ENCODE measurements at places on chromosomes 7 and 10. TPM values are rescaled to one million over a fixed set of nuclear protein-coding genes. Genes with fewer than 3 reads are reported as not detected.

VSTM4 gene
- 0.09 TPM for total RNA-seq

DOCK1 gene
- total RNA-seq = 0.43 TPM

ANXA8L1 gene
- total RNA-seq = not detected

CLCN1 gene
- total RNA-seq = not detected

GSAP gene
- 40.0 TPM for total RNA-seq

DPYSL4 gene
- total RNA-seq = 3.2 TPM

MALRD1 gene
- total RNA-seq = not detected

DNA sequence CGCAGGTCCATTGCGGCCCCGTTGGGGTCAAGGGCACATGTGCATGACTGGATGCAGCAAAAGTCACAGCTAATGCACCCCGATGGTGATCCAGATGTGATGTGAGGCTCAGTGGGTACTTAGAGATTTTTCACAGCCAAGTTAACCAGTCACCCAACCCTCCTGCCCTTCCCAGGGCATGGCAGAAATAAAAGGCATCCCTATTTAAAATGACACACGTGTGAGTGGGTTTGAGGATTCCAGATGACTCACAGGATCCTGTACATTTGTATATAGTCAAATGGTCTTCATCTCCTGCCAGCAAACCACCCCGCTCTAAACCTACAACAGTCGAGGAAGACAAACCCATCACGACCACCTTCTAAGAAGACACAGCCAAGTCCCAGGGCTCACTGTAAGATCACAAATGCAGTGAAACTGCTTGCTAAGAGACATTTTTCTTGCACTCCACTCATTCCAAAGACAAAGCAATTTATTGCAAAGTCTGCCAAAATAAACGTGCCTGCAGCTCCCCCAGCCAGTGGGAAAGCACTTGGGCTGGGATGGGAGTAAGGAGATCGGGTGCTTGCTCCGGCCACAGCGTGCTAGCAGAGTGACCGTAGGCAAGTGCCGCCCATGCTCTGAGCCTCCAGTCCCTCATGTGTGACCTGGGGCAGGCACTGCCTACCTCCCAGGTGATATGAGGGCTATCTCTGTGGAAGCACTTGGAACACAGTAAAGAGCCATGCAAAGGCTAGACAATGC, 86.6 kb upstream of the MACROH2A2 start:
- H3K36me3 ChIP-seq = no peaks in the 10 kb centered on the region
- H3K4me1 ChIP-seq = no peaks in the 10 kb centered on the region
- no peak overlapping the region for H3K4me3 ChIP-seq
- no peak overlapping the region for H3K27ac ChIP-seq
- H3K27me3 ChIP-seq = no peaks in the 10 kb centered on the region

DNA sequence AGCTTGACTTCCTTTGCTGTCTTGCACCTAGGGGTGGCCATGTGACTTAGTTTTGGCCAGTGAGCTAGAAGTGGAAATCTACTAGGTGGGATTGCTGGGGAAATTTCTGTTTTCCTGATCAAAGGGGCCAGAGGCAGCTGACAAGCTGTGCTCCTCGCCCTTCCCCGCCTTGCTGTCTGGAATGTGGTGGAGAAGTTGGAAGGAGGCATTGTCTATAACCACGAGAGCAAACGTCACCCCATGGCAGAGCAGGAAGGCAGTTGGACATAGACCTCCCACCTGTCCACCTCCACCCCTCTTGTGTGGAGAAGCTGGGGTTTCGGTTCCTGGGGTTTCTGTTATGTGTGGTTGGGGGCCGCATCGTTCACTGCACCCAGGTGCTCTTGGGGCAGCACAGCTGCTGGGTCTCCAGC, 7.3 kb downstream of the SFRP5 start:
- DNase-seq = no peak
- H3K4me1 ChIP-seq = no peaks in the 10 kb centered on the region
- peaks cover 18% of the 10 kb centered on the region for H3K36me3 ChIP-seq
- no peaks in the 10 kb centered on the region for H3K27me3 ChIP-seq
- no peak overlapping the region for H3K27ac ChIP-seq
- no peak overlapping the region for H3K4me3 ChIP-seq

DNA sequence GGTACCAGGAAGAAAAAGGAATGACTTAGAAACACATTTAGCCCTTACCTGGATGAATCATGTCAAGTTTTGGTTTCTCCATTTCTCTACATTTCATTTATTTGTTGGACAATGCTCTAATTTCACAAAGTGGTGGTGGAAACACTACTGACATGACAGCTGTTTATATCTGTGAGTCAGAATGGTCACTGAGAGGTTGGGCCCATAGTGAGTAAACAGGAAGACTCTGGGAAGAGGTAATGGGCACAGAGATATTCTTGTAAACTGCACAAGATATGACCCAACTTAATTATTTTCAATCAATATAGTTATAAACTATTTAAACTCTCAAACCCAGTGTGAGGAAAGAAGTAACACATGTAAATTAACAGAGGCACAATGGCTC, 176.3 kb upstream of the MEOX2 start:
- no peaks in the 10 kb centered on the region for H3K36me3 ChIP-seq
- no peaks in the 10 kb centered on the region for H3K27me3 ChIP-seq
- DNase-seq = no peak
- H3K27ac ChIP-seq = no peak overlapping the region

DNA sequence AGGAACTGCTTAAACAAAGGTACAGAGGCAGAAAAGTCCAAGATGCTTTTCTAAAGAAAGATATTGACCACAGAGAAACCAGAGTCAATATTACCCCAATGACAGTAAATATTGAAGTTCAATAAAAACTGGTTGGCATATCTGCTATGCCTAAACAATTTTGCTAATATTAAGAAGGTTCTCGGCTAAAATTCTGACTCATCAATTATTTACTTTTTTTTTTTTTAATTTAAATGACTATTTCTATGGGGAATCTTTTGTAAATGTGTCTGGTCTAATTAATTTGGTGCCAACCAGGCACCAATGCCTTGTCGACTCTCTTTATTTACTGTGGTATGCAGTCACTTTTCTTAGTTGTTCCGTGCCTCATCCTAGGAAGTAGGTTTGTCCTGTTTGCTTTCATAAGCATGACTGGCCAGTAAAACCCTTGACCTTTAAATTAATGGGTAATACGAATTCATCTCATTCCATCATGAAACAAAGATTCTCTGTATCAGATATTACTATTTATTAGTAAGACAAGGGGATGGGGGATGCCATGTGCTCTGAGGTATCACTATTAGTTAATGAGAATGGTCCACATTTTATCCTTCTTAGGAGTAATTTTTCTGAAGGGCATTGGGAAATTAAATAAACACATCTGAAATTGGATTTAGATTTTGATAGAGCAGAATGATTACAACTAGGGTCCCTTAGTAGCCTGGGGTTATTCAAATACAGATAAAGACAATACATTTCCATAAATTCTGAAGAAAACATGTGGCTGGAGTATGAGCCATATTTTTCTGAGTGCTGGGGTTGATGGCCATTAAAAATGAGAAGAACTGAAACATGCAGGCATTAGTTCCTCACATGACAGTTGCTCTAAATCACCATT, 154.4 kb downstream of the VTI1A start:
- H3K36me3 ChIP-seq = peaks cover 6% of the 10 kb centered on the region
- no peak for DNase-seq
- H3K27me3 ChIP-seq = no peaks in the 10 kb centered on the region
- no peak overlapping the region for H3K4me3 ChIP-seq

DNA sequence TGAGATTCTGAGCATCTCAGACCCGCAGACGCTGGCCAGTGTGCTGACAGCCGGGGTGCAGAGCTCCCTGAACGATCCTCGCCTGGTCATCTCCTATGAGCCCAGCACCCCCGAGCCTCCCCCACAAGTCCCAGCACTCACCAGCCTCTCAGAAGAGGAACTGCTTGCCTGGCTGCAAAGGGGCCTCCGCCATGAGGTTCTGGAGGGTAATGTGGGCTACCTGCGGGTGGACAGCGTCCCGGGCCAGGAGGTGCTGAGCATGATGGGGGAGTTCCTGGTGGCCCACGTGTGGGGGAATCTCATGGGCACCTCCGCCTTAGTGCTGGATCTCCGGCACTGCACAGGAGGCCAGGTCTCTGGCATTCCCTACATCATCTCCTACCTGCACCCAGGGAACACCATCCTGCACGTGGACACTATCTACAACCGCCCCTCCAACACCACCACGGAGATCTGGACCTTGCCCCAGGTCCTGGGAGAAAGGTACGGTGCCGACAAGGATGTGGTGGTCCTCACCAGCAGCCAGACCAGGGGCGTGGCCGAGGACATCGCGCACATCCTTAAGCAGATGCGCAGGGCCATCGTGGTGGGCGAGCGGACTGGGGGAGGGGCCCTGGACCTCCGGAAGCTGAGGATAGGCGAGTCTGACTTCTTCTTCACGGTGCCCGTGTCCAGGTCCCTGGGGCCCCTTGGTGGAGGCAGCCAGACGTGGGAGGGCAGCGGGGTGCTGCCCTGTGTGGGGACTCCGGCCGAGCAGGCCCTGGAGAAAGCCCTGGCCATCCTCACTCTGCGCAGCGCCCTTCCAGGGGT, 703 bp downstream of the RBP3 start:
- DNase-seq = no peak
- H3K4me3 ChIP-seq = no peak overlapping the region
- H3K27ac ChIP-seq = no peak overlapping the region
- H3K4me1 ChIP-seq = no peaks in the 10 kb centered on the region

DNA sequence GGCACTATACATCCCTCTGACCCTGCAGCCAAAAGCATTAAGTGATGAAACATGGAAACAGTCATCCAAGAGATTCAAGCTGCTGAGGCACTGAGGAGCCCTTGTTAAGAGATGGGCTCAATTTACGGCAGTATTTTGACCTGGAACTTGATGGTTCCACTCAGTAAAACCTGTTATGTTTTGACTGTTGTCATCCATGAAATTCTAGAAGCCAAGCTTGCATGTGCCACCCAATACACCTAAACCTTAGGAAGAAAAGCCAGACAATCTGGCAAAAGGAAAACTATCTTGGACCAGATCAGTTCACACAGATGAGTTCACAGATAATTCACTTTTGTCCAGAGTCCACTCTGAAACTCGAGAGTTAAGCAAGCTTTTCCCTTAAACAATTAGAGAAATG, 53.2 kb downstream of the ICA1 start:
- H3K36me3 ChIP-seq = no peaks in the 10 kb centered on the region
- H3K27ac ChIP-seq = no peak overlapping the region
- no peak for DNase-seq
- no peak overlapping the region for H3K4me3 ChIP-seq
- H3K4me1 ChIP-seq = no peaks in the 10 kb centered on the region

DNA sequence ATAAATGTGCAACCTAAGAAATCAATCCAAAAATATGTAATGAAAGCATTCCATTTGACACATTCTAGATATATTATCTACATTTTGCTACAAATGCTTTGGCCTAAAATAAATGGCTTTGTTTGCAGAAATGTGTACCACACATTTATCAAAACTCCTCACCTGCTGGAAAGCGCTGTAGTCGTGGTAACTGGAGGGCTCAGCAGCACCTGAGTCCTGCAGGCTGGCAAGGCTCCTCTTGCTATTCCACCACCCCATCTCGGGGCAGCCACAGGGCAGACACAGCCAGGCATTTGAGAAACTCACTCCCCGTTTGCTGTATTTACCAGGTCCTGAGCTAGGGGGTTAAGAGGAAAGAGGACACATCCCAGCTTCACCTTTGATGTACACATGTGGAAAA, 68.1 kb upstream of the TOMM7 start:
- no peaks in the 10 kb centered on the region for H3K27me3 ChIP-seq
- no peak overlapping the region for H3K4me3 ChIP-seq
- H3K4me1 ChIP-seq = peaks cover 4% of the 10 kb centered on the region
- no peak overlapping the region for H3K27ac ChIP-seq

- no peak for DNase-seq
- H3K4me1 ChIP-seq = no peaks in the 10 kb centered on the region
- no peaks in the 10 kb centered on the region for H3K36me3 ChIP-seq
- H3K27ac ChIP-seq = no peak overlapping the region
Observed at GRCh38 chr10:49289480-49289879, 9.5 kb upstream of the C10orf71 start.

DNA sequence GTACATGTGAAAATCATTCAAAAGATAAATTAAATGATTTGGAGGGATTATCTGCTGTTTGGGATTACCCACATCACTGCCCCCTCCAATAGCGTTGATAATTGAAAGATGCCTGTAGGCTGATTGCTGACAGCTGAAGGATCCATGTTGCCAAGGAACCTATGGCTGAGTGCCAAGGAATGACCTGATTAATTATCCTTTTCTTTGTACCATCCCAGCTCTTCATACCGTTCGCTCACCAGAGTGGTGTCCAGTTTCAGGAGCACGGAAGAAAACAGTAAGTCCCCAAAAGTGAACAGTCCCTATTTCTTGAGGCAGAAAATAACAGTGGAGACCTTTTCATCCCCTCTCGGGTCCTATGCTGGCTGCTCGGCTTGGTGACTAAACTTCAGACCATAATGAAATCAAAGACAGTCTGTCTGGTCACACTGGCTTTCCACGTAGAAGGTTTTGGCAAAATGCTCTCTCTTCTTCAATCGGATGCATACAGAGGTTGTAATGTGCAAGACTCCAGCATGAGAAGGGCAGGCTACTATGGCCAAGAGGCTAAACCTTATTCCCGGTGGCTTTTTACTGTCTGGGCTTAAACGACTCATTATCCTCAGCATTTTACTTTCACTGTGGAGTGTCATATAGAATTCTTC, 108.8 kb downstream of the SPAG6 start:
- no peak overlapping the region for H3K27ac ChIP-seq
- H3K4me3 ChIP-seq = no peak overlapping the region
- H3K36me3 ChIP-seq = no peaks in the 10 kb centered on the region
- H3K4me1 ChIP-seq = no peaks in the 10 kb centered on the region

DNA sequence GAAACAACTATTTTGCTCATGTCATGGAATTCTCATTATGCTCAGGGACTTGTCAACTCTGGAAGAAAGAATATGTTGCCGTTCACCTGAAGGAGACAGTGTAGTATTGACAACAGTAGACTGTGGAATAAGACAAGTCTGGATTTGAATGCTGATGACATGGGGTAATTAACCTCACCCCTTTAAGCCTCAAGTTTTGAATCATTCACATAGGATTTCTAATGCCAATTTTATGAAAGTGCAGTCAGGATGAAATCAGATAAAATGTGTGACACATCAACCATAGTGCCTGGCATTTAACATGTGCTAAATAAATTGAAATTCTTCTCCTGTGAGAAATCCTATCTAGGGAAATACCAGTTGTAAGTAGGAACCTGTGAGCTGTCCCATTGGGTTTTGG, 305.8 kb downstream of the KIF20B start:
- no peaks in the 10 kb centered on the region for H3K27me3 ChIP-seq
- no peak overlapping the region for H3K4me3 ChIP-seq
- DNase-seq = no peak
- H3K27ac ChIP-seq = no peak overlapping the region
- no peaks in the 10 kb centered on the region for H3K36me3 ChIP-seq

GRCh38 chr10:132657748-132658147, 120.2 kb downstream of the INPP5A start:
- peaks cover 14% of the 10 kb centered on the region for H3K36me3 ChIP-seq
- H3K4me3 ChIP-seq = no peak overlapping the region
- no peaks in the 10 kb centered on the region for H3K27me3 ChIP-seq
- H3K27ac ChIP-seq = no peak overlapping the region
- H3K4me1 ChIP-seq = peaks cover 9% of the 10 kb centered on the region

GRCh38 chr7:28815928-28816373, 142.2 kb downstream of the TRIL start:
- no peak for DNase-seq
- H3K4me1 ChIP-seq = no peaks in the 10 kb centered on the region
- no peak overlapping the region for H3K27ac ChIP-seq
- no peaks in the 10 kb centered on the region for H3K36me3 ChIP-seq
- no peaks in the 10 kb centered on the region for H3K27me3 ChIP-seq
- H3K4me3 ChIP-seq = no peak overlapping the region

- H3K4me3 ChIP-seq = no peak overlapping the region
- no peaks in the 10 kb centered on the region for H3K4me1 ChIP-seq
- no peaks in the 10 kb centered on the region for H3K36me3 ChIP-seq
- no peak overlapping the region for H3K27ac ChIP-seq
- DNase-seq = no peak
Observed at GRCh38 chr10:45183174-45183573, 132.2 kb downstream of the OR13A1 start.

Data from T-cell (primary cell).